Neural crest cell (in vitro differentiated cells): ENCODE measurements at places on chromosomes 16 and 17.

DNA sequence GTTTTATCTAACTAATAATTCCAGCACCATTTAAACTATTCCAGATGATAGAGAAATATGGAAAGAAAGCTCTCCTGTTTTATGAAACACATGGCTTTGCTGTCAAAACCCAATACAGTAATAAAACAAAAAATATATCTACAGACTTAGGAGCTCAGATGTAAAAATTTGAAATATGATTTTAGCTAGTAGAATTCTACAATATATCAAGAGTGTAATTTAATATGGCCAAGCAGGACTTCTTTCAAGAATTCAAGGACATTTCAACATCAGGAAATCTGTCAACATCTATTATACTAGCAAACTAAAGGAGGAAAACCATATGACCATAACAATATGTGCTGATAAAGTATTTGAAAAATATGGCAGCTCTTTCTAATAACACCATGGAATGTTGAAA is 57.5 kb downstream of the CCDC182 start:
- no peak for DNase-seq

- DNase-seq = no peak
These were observed 29.4 kb downstream of the RNF112 start for GRCh38 chr17:19440421-19440820.

DNA sequence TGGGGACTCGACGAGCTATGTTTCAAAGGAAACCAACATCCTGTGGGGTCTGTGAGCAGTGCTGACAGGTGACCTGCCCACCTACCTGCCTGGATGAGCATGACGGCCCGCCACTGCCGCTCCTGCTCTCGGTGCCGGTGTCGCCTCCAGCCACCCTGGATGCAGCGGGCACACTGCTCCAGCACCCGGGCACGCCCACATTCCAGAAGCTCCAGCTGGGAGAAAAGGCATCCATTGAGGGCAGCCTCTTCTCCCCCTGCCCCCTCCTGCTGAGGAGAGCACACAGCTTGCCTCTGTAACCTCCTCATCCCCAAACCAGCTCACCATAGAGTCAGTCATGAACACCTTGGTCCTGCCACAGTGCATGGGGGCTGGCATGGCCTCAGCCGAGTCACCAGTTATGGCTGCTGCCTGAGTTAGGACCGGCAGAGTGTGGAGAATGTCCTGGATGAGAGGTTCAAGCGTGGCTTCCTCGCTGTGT is 14.3 kb downstream of the ZNHIT3 start:
- DNase-seq = no peak

DNA sequence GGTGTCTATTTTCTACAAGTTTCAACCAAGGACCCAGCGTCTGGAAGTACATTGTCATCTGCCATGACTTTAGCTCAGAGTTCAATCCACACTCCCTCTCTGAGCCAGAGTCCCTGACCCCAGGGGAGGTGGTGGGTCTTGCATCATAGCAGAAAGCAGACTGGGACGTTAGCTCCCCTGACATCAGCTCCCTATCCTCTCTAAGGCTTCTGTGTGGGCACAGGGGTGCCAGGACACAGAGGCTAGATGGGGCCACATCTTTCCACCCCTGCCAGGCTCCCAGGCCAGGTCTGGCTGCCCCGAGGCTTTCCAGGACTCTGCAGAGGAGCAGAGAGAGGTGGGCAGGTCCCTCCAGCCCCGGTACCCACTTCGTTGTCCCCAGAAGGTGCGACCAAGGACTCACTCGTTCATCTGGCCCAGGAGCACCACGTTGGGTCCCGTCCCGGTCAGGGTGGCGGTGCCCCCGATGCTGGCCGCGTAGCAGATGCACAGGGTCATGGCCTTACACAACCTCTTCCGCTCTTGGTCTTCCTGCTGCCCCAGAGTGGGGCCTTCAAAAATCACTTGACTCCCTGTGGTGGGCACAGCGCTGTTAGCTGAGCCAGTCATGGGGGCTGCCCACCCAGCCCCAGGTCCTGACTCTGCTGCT is 10.5 kb downstream of the SLC13A5 start:
- no peak for DNase-seq

- no peak for DNase-seq
These were observed at the start of gene CPSF4L for GRCh38 chr17:73261617-73261951. CPSF4L (minus strand) TSS chr17:73261880; CDS start chr17:73261818, 62 bp downstream.

DNA sequence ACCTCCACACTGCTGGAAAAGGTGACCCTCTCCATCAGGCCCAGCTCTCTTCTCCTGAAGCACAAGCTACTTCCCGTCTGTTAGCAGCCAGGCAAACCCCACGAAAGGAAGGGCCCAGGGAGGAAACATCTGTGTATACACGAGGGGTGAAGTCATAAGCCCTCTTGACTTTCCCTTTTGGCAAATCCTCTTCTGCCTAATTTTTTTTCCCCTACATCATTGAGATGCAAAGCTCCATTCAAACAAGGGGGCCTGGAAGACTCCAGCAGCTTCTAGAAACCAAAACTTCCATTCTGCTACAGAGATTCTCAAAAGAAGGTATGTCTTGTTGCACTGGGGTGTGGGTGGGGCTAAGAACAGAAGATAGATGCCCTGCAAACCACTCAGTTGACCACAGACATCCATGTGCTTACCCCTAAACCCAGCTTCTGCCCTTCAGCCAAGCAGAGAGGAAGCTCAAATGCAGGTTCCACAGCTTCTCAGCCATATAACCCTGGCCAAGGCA is 145.6 kb upstream of the RCVRN start:
- DNase-seq = no peak

DNA sequence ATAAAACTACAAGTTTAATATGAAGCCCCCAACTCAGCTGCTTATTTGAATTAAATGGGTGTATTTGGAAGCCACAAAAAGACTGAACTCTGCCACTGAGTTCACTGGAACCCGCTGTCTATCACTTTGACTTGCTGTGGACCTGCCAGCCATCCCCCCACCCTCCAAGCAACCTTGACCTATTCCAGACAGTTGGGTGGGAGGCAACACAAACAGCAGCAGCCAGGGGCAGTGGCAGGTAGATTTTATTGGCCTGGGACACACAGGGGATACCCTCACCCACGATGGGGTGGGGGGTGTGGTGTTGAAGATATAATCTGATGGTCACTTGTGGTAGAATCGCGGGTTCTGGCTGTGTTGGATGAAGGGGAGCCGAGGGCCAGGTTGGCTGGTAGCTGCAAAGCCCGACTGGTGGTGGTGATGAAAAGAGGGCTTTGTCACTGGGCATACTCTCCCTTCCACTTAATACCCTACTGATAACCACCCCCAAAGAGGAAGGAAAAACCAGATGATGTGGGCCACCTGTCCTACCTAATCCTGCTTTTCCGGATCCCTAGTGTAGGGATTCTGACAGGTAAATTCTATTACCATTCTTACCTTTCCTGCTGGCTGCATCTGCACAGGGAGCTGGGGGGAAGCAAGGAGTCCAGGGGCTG is 2.6 kb downstream of the GPS2 start:
- DNase-seq = no peak

- DNase-seq = no peak
These were observed 2.3 kb upstream of the CCL1 start for GRCh38 chr17:34365340-34365739.

DNA sequence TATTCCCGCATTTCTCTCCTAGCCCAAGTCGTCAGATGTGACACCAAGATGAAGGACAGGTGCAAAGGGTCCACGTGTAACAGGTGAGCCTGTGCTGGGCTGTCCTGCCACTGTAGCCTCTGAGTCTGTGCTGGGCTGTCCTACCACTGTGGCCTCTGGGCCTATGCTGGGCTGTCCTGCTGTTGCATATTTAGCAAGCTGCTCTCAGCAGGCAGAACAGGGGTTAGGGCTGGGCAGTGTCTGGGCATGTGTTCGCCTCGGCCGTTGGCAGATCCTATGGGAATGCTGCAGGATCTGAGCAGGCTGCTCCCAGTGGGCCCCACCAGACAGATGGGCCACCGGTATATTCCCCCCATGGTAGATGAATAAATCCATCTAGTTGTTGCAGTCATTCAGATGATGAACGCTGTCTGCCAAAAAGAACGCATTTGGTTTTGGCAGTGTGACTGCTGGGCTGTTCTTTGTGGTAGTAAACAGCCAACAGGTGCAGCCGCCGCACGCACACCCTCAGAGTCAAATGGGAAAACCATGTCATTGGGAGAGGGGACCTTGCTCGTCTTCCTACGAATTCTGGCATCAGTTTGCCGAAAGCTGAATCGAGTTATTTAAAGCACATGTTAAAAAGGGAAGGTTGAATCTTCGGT is 49.2 kb downstream of the CRISPLD2 start:
- no peak for DNase-seq

DNA sequence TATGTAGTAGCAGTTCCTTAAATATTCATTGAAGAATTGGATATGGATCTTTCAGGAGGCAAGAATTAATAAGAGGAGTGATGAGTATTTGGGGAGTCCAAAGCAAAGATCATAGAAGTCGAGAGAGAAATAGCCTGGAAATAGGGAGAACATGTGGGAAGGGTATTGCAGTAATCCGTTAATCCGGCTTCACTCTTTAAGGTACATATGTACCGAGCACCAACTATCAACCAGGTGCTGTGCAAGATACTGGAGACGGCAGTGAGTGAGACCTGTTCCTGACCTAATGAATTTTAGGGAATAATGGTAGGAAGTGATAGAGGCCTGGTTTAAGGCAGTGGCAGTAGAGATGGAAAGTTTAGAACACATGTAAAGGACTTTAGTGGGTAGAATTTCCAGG is 1.1 kb downstream of the ELP5 start:
- DNase-seq = no peak

DNA sequence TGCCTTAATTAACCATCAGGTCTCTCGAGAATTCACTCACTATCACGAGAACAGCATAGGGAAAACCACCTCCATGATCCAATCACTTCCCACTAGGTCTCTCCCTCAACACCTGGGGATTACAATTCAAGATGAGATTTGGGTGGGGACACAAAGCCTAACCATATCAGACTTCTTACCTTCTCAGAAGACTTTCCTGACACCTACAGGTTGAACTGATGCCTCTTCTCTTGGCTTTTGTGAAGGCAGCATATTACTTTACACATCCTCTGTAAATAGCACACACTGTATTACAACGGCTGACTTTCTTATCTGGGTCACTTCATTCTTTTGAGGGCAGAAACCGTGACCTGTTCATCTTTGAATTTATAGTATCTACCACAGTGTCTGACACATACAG is 23.6 kb downstream of the BMERB1 start:
- no peak for DNase-seq

GRCh38 chr16:1290860-1291575 is 18.4 kb upstream of the UBE2I start:
- no peak for DNase-seq

DNA sequence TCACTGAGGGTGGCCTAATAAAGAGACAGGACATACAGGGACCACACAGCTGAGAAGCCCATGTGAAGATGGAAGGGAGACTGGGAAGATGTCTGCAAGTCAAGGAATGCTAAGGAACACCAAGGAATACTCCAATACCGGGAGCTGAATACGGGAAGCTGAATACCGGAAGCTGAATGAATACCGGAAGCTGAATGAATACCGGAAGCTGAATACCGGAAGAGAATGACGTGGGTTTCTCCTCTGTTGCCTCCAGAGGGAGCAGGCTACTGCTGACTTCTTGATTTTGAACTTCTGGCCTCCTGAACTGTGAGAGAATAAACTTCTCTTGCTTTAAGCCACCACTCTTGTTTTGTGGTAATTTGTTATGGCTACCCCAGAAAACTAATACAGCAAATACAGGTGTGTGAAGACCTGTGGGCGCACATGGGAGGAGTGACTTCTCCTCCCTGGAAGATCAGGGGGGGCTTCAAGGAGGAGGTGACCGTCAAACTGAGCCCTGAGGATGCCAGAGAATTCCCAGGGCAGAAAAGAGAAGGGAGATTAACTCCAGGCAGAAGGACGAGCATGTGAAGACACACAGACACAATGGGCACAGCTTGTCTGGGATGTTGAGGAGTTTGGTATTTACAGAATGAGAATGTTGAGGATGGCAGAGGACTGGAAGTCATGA is 259.9 kb downstream of the IRF8 start:
- no peak for DNase-seq

GRCh38 chr17:58184308-58184985 is 8.1 kb upstream of the EPX start:
- DNase-seq = no peak

GRCh38 chr16:47469227-47469626 is 8.1 kb downstream of the PHKB start:
- DNase-seq = no peak

- DNase-seq = no peak
These were observed 41.7 kb upstream of the JPH3 start for GRCh38 chr16:87560428-87561199.

DNA sequence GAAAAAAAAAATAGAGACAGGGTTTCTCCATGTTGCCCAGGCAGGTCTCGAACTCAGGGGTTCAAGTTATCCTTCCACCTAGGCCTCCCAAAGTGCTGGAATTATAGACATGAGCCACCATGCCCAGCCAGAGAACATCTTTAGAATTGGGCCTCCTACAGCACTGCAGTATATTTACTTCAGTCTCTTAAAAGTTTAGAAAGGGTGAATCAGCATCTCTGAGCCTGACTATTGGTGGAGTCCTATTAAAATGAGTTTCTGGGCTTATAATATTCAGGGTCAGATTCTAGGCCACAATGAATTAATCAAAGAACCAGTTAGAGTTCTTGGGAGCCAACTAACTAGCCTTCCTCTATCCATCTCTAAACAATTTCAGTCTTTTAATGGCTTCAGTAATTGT is 22.8 kb downstream of the TADA2A start:
- DNase-seq = no peak

- no peak for DNase-seq
These were observed 864 bp upstream of the CTCF start for GRCh38 chr16:67561501-67561823.

DNA sequence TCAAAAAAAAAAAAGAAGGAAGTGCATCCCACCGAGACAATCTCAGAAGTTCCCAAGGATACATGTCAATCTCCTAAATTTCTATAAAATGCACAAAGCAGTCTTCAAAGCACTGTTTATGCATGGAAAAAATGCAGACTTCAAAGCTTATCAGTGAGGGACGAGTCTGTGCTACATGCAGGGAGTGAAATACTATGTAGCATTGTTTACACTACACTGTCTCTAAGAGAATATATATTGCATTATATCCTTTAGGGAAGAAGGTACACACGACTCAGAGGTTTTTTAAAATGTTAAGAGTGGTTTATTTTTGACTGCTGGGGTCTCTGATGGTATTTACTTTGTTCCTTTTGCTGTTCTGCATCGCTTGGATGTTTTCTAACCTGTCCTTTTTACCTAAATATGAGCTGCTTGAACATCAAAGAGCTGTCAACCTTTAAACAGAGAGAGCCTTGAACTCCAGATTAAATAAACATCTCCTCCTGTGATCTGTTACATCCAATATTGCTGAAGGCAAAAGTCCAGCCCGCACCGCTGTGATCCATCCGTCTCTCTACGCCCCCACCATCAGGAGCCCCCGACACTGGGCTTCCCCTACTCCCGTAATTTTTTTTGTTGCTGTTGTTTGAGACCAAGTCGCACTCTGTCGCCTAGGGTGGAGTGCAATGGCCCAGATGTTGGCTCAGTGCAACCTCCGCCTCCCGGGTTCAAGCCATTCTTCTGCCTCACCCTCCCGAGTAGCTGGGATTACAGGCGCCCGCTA is 1.4 kb downstream of the FBXO31 start:
- no peak for DNase-seq
